ENCODE measurements at places on chromosomes 7 and 10.

DNA sequence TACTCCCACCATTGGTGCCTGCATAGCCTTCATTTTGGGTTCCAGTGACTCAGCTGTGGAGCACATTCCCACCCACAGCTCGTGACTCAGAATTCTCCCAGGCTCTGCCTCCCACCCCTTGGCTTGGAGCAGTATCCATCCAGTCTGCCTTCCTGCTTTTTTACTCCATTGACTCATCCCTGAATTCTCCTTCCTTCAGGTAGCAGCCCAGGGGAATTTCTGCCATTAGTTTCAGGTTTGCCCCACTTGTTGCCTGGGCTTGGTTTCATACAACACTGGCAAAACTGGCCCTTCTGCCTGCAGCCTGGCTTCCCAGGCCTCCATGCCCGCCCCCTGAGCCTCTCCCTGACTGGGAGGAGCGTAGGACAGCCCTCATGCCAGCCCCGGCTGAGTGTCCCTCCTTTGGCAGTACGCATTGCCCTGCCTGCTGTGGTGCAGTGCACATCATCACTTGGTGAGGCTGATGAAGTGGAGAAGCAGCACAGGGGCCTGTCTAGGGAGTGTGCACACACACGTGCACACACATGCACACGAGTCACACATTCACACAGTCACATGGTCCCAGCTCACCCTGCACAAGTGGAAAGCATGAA is 55.0 kb downstream of the SNX10 start:
- no peak for DNase-seq

GRCh38 chr10:58920655-58921003 is 255.8 kb upstream of the PHYHIPL start:
- no peak for DNase-seq

DNA sequence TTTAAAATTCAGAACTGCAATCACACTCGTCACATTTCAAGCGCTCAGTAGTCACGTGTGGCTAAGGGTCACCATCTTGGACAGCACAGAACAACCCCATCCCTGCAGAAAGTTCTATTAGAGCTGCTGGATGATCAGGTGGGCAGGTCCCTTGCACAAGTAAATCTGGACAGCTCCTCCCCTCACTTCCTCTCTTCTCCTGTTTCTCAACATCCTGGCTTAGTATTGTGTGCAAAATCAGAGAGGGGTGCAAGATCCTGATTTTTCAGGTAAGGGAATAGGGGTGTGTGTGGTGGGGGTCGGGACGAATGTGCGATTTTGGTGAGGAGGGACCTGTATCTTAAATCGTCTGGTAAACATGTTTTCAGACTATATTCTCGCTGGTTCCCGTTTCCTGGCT is at the start of gene GIMAP4:
Gene GIMAP4, plus strand, starts transcription at position 222 of the 400 bp plus-strand sequence. CDS start 2,512 bp downstream, outside the sequence.
- DNase-seq: no peak

DNA sequence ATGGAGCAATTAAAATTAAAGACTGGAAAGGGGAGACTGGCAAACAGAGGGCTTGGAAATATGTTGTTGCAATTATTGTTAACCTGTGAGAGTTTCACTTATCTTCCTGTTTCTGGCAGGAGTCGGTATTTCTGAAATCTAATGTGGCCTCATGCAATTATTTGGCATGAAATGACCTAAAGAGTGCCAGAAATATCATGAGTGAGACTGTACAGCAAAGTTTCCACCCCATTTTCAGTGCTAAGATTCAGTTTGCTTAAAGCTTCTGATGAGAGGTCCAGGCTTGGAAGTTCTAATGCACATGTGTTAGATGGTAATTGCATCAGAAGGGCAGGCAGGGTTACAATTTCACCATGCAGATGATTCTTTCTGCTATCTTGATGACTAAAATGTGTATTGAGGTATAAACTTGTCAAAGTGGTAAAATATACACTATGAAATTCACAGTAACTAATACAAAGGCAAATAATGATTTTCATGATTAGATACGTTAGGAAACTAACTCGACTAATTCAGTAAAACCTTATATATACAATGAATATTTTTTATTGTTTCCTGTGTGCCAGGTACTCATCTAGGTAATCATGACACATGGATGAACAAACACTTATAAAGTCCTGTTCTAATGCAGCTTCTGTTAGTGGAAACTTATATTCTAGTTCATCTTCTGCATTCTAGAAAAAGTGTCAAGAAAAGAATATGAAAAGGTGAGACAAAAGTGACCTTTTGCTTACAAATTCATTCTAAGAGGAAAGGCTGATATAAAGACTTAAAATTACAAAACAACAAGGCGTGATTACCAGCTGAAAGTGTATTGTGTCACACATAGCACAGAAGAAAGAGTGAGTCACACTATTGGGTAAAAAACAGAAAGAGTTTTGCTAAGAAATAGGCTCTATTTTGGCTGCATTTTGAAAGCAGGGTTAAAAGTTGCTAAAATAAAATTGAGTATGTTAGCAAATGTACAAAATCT is 533.4 kb upstream of the SEMA3D start:
- DNase-seq: peak; percentile 47

- DNase-seq: peak; percentile 73
Measured at GRCh38 chr10:78211561-78212051, 177.9 kb downstream of the RPS24 start.

DNA sequence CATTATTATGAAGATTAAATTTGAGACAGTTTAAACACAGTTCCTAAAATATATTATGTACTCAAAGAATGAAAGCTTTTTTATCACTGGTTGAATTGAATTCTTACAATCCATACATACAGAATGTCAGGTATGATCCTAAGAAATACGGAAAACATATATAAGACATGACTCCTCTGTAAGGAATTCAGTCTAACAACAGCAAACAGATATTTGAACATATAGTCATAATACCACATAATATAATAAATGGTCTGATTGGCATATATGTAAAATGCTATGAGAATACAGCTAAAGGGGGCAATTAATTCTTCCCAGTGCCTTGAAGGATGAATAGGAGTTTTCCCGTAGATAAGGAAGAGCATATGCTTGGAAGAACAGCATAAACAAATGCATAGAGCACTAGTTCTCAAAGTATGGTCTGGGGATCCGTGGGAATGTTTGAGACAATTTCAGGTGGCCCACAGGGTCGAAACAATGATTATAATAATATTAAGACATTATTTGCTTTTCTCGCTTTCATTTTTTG is 10.6 kb upstream of the ARID5B start:
- no peak for DNase-seq

DNA sequence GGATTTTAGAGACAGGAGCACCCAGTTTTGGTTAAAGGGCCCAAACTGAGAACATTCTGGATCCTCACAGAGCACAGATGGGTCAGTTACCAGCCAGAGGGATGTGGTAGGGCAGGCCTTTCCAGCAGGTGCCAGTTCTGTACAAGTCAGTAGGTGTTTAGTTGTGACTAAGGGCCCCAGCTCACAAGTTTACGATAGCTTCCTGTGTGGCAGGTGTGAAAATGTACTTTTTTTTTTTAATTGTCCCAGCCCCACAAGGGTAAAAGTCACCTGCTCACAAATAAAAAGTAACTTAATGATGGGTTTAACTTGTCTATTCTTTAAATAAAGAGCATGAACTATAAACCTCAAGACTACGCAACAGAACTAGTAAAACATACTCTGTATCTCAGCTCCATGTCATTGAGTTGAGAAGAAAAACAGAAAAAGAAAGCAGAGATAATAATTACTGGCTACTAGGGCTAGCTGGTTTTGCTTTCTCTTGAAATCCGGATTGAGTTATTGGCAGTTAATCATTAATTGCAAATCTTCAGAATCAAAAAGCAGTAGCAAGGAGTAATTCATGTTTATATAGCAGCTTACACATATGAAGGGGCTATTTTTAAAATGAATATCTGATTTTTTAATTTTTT is 15.4 kb downstream of the NFE2L3 start:
- no peak for DNase-seq

- no peak for DNase-seq
Measured at GRCh38 chr7:88229302-88229995, 9.6 kb upstream of the SRI start.

GRCh38 chr7:99061001-99061776 is 82.7 kb downstream of the SMURF1 start:
- DNase-seq: no peak

- peak; percentile 63 for DNase-seq
Measured at GRCh38 chr10:98045785-98046389, 15.5 kb upstream of the CRTAC1 start.

DNA sequence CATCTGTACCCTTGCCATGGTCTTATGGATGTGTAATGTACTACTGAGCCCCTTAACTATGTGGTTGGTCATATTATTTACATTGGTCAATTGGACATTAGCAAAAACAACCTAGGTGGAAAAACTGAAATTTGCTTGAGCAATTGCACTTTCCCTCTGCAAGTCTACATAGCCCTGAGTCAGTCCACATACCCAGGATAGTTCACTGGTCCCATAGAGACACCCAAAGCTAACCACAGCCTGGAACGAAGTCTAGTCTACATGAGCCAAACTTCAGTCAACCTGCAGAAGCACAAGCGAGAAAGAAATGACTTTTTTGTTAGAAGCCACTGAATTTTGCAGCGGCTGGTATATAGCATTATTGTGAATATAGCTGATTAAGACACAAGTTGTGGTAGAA is 37.6 kb upstream of the COL1A2 start:
- DNase-seq: no peak

GRCh38 chr10:91317541-91317940 is 92.6 kb upstream of the HECTD2 start:
- no peak for DNase-seq
